ENCODE measurements at places on chromosomes 16 and 17.

- DNase-seq, result no peak
These were observed 180.0 kb upstream of the CACNG3 start for GRCh38 chr16:24075931-24076716.

DNA sequence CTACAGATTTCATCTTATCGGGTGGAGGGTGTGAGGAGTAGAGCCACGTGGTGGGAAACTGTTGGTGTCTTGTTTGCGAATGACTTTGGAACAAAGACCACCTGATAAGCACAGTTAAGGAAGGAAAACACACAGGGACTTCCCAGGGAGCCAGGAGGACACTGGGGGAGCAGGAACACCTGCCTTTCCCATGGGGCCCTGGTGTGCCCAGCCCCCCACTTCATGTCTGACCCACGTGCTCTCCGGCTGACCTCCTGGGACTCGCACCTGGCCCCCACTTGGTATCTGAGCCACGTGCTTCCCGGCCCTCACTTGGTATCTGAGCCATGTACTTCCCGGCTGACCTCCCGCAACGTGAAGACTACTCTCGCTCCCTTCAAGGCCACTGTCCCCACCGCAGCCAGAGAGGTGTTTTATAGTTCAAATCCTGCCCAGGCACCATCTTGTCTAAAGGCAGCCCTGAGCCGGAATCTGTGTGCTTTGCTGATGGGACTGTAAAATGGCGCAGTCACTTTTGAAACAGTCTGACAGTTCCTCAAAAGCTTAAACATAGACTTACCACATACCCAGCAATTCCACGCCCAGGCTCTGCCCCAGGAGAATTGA is 5.4 kb upstream of the CSNK1D start:
- DNase-seq, result no peak

DNA sequence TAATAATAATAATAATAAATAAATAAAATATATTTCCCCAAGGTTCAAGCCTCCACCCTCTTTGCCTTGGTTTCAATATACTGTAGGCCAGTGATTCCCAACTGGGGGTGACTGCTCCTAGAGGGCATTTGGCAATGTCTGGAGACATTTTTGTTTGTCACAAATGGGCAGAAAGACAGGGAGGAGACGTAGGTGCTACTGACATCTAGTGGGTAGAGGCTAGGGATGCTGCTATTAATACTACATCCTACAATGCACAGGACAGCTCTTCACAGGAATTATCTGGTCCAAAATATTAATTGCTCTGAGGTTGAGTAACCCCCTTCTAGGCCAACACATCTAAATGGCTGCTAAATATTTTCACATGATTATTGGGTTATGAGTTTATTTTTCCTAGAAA is 12.8 kb upstream of the PRR14 start:
- no peak for DNase-seq

DNA sequence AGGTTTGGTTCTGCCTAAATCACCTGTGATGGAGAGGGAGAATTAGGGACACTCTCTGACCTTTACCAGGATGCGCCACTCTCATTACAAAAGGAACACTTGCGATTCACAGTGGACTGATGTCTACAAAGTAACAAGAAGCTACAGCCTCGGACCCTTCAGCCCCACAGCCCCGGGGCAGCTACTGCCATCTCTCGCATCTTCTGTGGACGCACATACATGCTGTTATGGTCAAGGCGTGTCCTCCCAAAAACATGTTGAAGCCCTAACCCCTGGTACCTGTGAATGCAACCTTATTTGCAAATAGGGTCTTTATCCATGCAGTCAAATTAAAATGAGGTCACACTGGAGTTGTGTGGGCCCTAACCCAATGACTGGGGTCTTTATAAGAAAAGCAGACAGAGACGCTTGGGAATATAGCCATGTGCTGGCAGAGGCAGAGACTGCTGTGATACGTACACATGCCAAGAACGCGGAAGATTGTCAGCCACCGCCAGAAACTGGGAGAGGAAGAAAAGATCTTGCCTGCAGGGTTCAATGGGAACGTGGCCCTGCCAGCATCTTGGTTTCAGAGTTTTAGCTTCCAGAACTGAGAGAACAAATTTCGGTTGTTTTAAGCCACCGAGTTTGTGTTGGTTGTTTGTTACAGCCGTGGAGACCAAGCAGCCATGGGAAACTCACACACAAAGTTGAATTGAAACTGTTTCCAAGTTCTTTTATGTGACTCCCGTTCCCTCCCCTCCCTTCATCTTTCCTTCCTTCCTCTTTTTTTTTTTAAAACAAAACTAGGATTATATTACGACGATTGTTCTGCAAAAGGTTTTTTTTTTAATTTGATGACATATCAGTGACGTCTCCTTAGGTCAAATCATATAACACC is 23.1 kb downstream of the ATP2C2 start:
- no peak for DNase-seq

DNA sequence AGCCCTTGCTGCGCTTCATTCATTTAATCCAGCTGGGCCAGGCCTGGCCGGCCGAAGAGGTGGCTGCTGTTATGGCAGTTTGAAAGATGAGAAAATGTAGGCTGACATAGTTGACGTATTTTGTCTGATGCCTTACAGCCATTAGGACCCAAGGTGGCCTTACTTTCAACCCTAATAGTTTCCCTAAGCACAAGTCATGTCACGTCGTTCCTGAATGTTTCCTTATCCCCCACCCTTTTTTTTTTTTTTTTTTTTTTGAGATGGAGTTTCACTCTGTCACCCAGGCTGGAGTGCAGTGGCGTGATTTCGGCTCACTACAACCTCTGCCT is 307 bp upstream of the GOT2 start:
- no peak for DNase-seq
